ENCODE measurements at places on chromosomes 4 and X. TPM values are rescaled to one million over a fixed set of nuclear protein-coding genes. Genes with fewer than 3 reads are reported as not detected.

Gene DIPK2B
- total RNA-seq = not detected

Gene WWC2
- 13.4 TPM for total RNA-seq

Gene TMEM271
- not detected for total RNA-seq

Gene EMCN
- not detected for total RNA-seq

Data from A549 treated with Mapracorat at 1 μM for 4 hours (cell line).